ENCODE measurements at places on chromosomes 2 and 18. TPM values are rescaled to one million over a fixed set of nuclear protein-coding genes. Genes with fewer than 3 reads are reported as not detected.

Gene AQP12A
- total RNA-seq = not detected

Gene GALR1
- not detected for total RNA-seq

Gene RAMP1
- total RNA-seq = 3.9 TPM

Gene SNTG2
- total RNA-seq = 1.6 TPM

Gene PJVK
- 1.8 TPM for total RNA-seq

Gene LCT
- total RNA-seq = 0.41 TPM

Gene CDH20
- total RNA-seq = not detected

Gene SERPINE2
- 1.9 TPM for total RNA-seq

Gene DSG2
- 0.09 TPM for total RNA-seq

Gene DNAJB2
- total RNA-seq = 48.2 TPM

Gene MATN3
- total RNA-seq = not detected

Gene TUBA4B
- total RNA-seq = not detected

Measured in activated CD8-positive, alpha-beta memory T cell treated with anti-CD3 and anti-CD28 coated beads, Interleukin-2, amount 10 ng/mL, durations not matched to agents 7 days and 5 days (primary cell).